ENCODE measurements at places on chromosomes 11 and 22. TPM values are rescaled to one million over a fixed set of nuclear protein-coding genes. Genes with fewer than 3 reads are reported as not detected.

- no peak for DNase-seq
Observed at GRCh38 chr22:36892292-36892691, 21.1 kb upstream of the CSF2RB start.

DNA sequence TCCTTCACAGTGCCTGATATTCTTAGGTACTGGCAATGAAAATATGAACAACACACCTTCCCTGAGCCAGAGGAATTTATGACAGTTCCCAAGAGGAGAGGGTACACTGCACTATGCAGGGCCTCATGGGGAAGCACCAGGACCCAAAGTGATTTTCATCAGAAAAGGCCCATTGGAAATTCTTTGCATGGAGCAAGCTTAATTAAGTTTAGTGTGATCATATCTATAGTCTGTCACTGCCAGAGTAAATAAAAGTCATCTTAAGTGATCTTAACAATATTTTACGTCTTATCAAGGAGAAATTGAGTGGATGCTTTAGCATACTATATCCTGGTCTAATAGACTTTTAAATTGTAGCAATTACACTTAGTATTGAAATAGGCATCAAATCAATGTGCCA lies 86.5 kb downstream of the ACER3 start:
- no peak for DNase-seq

DNA sequence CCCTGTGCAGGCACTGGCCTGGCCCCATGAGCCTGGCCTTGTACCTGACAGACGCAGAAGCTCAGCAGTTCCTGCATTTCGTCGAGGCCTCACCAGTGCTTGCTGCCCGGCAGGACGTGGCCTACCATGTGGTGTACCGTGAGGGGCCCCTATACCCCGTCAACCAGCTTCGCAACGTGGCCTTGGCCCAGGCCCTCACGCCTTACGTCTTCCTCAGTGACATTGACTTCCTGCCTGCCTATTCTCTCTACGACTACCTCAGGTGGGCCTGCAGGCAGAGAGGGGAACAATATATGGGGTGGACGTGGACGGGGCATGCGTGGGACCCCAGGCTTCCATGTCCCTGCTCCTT lies 4.9 kb downstream of the LARGE2 start:
- no peak for DNase-seq

GRCh38 chr11:111975076-111975806 lies 38.1 kb downstream of the DIXDC1 start:
- DNase-seq = no peak

- no peak for DNase-seq
Observed at GRCh38 chr11:18737642-18738041, 11.7 kb upstream of the IGSF22 start.

- DNase-seq = no peak
Observed at GRCh38 chr11:114291842-114292680, 4.1 kb upstream of the NNMT start.

DNA sequence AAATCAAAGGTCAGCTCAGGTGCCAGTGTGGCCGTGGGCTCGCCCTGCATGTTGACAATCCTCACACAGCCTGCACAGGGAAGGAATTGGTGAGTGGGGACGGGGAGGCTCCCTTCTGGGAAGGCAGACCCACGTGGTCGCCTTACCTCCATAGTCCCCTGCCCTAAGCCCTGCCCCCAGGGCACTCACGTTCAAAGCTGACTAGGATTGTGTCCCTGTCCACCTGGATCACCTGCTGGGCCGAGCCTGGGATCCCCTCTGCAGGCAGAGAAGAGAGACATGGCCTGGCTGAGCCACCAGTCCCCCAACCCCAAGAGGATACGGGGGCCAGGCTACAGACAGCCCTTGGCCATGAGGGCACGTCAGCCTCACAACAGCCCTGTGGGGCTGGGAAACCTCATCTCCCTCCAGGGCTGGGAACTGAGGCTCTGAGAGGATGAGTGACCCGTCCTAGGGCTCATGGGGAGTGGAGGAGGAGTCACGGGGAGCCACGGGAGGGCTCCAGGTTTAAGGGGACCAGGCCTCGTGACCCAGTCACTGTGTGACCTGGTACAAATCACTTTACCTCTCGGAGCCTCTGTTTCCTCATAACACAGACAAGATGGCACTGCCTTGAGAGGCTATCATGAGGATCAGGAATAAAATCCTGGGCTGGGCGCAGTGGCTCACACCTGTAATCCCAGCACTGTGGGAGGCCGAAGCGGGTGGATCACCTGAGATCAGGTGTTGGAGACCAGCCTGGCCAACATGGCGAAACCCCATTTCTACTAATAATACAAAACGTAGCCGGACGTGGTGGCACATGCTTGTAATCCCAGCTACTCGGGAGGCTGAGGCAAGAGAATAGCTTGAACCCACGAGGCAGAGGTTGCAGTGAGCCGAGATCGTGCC lies 12.1 kb upstream of the SF1 start:
- DNase-seq = peak; percentile 10

GRCh38 chr22:45164270-45165088 lies 754 bp downstream of the NUP50 start:
- DNase-seq = peak; percentile 60

- DNase-seq = no peak
Observed at GRCh38 chr22:44247923-44248892, 64.5 kb downstream of the SHISAL1 start.

- peak; percentile 47 for DNase-seq
Observed at GRCh38 chr11:62832336-62833234, at the start of gene TEX54. TEX54 (minus strand) TSS chr11:62832841.

DNA sequence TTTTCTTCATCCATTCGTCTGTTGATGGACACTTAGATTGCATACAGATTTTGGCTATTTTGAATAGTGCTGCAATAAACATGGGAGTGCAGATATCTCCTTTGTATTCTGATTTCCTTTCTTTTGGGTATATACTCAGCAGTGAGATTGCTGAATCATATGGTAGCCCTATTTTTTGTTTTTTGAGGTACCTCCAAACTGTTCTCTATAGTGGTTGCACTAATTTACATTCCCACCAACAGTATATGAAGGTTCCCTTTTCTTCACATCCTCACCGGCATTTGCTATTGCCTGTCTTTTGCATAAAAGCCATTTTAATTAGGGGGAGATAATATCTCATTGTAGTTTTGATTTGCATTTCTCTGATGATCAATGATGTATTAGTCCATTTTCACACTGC lies 96.1 kb downstream of the PRR5L start:
- DNase-seq = no peak

DNA sequence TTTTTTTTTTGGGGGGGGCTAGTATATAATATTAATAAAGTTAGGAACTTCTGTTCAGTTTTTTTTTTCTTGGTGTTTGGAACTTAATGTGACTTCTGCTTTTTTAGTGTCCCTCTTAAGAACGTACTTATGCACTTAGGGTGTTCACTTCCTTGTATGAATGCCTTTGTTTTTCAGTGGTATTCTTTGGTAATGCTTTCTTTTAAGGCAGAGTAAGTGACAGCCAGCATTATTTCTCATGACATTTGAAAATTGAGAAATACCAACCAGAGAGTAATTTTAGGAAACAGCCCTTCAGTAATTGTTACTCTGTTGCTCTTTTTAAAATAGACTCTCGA lies 2.4 kb downstream of the GRK3 start:
- DNase-seq = no peak

DNA sequence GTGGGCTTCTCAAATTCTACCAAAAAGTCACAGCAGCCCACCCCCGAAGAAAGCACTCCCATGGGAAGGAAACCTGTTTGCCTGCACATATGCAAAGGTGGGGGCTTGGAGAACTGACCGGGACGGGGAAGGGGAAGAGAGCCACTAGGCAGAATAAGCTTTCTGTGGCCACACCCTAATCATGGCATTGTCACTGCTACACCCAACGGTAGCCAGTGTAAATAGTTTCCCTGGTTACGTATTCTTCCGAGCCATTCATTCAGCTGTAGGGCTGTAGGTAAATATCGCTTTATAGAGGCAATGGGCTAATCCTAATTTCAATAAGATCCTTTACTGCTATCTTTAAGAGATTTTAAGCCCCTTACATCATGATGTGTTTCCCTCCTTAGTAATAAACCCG lies 61.7 kb downstream of the PRDM11 start:
- no peak for DNase-seq

- DNase-seq = no peak
Observed at GRCh38 chr11:95100856-95101507, 11.3 kb downstream of the ENDOD1 start.

DNA sequence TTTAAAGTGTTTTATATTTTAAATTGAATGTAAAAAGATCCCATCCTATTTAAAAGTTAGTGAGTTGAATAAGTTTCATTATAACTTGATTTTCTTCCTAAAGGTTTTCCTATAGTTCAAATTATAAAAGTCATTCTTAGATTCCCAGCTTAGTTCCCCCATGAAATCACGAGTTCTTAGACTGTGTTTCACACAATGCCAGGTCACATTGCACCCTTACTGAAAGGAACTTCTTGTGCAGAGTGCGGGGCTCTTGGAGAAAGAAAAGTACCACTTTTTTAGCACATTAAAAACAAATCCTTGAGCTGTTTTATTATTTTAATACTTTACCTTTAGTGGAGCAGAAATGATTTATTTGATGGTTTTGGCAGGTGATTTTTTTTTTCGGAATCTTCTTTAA lies 15.6 kb downstream of the GRAP2 start:
- no peak for DNase-seq

DNA sequence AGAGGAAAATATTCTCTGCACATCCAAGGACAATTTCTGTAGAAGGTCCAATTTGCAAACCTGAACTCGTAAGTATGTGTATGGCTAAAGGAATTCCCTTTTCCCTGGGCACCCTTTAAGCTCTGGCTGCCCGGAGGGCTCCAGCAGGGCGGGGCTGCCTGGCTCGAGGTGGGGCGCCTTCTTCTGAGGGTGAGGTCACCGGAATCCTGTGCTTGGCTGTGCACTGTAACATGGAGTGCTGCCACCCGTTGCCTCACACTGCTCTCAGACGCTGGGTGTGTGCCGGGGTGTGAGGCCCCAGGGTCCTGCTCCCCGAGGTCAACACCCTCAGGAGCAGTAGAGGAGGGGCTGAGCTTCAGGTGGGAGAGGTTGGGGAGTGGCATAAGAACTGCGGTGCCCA lies 61.5 kb downstream of the SYN3 start:
- DNase-seq = no peak

DNA sequence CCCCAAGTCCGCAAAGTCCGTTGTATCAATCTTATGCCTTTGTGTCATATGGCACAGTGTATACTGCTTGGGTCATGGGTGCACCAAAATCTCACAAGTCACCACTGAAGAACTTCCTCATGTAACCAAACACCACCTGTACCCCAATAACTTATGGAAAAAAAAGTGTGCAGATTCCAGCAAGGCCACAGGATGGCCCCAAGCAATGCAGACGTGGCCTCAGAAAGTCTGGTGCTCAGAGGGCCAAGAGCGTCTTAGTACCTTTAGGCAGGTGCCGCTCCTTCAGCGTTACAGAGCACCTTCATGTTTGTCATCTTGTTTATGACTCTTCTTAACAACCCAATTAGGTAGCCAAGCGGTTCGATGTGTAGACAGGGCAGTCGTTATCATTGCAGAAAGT lies 65.3 kb downstream of the PRDM11 start:
- no peak for DNase-seq

DNA sequence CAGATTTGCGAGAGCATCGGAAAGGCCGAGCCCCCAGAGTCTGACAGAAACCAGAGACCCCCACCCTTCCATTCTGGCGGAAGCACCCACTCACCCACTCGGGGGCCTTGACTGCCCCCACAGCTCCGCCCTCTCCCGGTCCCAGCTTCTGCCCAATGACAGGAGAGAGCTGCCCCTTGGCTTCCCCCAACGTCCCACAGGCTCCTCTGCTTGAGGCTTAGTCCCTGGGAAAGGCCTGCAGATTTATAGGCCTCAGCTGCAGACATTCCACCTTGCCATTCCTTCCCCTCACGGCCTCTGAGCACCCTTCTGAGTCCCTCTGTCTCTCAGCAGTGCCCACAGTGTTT lies 125.0 kb upstream of the NCAM1 start:
- DNase-seq = no peak

- DNase-seq = peak; percentile 98
Observed at GRCh38 chr22:38201711-38202436, at the start of gene MAFF. MAFF (plus strand) TSS chr22:38201994; CDS start chr22:38213854, 11,860 bp downstream.

DNA sequence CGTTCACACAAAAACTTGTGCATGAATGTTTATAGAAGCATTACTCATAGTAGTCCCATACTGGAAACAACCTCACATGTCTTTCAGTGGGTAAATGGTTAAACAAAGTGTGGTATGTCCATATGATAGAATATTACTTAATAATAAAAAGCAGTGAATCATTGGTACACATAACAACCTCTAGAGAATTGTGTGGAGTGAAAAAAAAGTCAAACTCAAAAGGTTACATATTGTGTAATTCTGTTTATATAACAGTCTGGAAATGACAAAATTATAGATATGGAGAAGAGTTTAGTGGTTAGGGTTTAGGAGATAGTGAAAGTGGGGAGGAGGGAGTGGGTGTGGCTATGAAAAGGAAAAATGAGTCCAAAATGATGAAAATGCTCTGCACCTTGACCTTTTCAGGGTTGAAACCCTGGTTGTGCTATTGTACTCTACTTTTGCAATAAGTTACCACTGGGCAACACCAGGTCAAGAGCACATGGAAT lies 243.4 kb upstream of the DDI1 start:
- DNase-seq = no peak

DNA sequence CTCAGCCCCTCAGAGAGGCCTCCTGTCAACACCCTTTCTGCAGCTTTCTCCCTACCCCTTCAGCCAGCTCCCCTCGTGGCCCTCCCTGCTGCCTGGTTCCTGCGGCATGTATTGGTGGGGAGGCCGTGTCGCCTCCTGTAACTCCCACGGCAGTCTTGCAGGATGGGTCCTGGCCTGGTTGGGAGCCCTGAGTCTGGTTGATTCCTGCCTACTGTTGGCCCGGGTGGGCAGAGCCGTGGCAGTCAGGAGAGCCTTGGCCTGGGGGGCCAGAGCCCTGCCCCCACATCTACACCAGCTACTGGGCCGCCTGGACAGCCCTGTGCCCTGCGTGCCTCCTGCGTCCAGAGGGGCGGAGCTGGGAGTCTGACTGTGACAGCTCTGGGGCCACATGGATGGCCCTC lies 30.3 kb upstream of the GRAMD4 start:
- no peak for DNase-seq

DNA sequence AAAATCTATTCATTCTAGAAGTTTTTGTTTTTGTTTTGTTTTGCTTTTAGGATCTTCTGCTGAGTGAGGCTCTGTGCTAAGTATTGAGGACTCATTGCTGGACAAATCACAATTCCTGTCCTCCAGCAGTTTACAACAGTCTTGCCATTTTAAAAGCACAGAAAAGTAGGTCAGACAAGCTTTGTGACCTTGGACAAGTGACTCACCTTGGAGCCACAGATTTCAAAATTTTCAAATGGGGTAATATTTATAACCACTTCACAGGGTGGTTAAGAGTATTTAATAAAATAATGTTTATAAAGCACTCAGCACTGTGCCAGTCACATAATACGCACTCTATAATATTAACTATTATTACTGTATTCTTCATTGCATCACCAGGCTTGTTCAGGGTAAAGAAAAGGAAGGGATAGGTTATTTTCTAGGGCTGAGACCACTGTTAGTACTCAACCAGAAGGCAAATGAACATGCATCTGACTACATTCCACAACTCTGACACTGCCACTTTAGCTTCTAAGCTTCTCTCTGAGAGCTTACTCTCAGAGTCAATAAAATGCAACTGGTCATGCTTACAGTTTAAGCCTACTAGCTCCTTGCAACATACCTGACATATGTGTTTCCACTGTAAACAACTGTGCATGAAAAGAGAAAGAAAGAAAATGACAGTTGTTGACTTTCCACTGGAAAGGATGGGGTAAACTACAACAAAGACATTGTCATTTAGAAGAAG lies 63.2 kb upstream of the FIBIN start:
- no peak for DNase-seq

Gene PPARA
- 12.8 TPM for polyA plus RNA-seq

Gene MMP13
- not detected for polyA plus RNA-seq

Gene ACCS
- 39.8 TPM for polyA plus RNA-seq

Gene TRIM22
- polyA plus RNA-seq = 84.4 TPM

Gene SLC22A8
- not detected for polyA plus RNA-seq

Gene KMT5B
- polyA plus RNA-seq = 36.8 TPM

Gene SLC6A5
- 0.12 TPM for polyA plus RNA-seq

Gene SPDYC
- 0.07 TPM for polyA plus RNA-seq

Measured in ovary (tissue), 10 donors.